ENCODE measurements at places on chromosomes 2 and 18. TPM values are rescaled to one million over a fixed set of nuclear protein-coding genes. Genes with fewer than 3 reads are reported as not detected.

GRCh38 chr2:173588931-173589369, 234.3 kb downstream of the CDCA7 start:
- DNase-seq, result no peak

- DNase-seq, result no peak
Observed at GRCh38 chr2:105772362-105772761, 27.6 kb downstream of the NCK2 start.

GULP1 gene
- total RNA-seq, result 58.5 TPM

RTKN gene
- total RNA-seq, result 88.9 TPM

DNA sequence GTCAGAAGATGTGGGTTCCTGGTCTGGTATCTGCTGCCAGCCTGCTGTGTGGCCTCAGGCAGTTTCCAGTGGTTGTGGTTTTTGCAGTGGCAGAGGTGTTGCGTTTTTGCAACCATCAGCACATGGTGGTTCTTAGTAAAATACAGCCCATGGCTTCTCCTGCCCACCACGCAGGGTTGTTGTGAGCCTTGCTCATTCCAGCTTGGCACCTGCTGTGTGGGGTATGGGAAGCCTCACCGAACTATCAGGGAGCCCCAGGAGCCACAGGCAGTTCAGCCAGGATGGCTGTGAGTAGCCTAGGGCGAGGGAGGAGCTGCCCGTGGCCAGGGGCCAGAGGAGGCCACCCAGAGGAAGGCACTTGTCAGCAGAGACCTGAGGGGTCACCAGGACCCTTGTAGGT, 9.8 kb downstream of the ARID5A start:
- DNase-seq, result no peak

DNA sequence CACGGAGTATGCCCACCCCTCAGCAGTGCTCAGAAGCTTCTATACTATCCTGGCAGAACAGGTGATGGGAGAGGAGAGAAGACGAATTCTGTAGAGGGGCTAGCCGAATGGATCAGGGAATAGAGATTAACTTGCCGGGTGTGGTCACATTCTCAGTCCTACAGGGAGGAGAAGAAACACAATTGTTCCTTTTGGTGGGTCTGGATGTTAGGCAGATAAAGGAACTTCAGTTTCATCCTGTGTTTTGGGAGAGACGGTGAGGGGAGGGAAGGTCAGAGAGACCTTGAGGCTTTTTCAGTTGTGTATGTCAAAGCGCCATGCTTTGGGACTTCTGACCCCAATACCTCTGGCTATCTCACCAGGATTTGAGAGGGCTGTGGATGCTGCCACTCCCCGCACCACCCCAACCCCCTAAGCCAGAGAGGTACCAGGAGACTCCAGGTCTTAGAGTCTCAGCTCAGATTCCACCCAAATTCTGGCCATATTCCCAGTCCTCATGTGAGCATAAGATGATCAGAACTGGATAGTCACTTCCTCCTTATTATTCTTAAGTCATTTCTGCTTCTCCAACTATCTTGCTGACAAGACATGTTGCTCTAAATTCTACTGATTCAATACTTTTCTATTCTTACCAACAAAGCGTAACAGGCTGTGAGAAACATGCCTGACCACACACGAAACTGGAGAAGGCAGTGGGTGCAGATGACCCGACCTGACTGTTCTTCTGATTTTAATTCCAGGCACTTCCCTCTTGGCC, 2.3 kb upstream of the TMEM37 start:
- no peak for DNase-seq

- no peak for DNase-seq
Observed at GRCh38 chr2:64493788-64494187, 30.3 kb upstream of the AFTPH start.

DNA sequence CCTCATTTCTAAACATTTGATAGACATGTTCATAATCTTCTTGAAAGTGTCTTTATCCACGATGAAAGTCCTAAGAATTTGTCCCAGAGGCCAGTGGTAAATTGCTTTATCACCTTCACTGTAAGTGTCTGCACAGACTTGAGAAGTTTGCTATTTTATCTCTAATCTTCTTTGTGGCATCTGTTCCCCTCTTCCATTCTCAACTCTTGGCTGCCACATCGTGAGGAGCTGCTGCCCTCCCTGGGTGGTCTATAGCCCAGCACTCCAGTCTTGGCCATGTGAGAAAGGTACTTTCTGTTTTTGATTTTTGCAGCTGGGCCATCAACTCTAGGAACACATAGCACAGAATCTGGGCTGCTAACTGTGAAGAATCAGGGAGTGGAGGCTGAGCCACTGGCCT, 45.5 kb downstream of the SLC14A2 start:
- DNase-seq, result no peak

CFAP65 gene
- not detected for total RNA-seq

DNA sequence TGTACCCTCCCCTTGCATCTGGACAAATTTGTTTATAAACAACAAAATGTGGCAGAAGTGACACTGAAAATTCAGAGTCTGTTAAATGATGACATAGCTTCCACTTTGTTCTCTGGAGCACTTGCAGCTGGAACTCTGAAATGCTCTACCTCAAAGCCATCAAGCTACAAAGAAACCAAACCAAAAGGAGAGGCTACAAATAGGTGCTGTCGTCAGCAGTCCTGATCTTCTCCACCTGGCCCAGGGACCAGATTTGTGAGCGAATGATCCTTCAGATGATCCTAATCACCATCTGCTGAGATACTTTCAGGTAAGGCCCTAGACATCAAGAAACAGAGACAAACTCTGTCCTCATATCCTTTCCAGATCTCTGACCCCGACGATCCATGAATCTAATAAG, 27.9 kb upstream of the PAIP2B start:
- no peak for DNase-seq

DNA sequence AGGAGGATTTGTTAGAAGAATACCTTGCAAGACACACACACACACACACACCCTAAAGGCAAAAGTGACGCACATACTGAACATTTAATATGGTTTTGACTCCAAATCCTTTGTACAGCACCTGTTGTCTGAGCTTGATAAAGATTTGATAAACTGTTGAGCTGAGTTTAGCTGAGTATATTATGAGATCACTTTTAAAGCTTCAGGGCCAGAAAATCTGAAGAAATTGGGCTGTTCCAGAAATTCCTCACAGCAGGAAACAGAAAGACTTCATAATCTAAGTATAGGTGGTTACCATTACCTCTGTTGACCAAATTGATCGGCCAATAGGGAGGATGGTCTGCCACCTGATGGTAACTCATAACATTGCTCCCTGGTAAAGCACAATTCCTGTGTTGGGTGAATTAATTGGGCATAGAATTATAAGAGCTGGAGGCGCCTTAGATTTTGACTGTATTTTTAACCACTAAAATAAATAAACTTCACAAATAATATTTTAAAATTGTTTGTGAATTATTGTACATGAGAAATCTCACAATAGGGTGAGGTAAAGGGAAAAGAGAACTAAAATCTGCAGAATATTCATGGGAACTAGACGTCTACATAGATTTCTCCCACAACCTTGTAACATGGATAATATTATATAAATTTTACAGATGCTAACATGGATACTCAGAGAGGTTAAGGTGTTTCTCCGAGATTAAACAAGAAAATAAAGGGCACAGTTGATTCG, 21.8 kb upstream of the RPIA start:
- DNase-seq, result no peak

CDH2 gene
- total RNA-seq, result 45.0 TPM

Measured in mesothelial cell of epicardium (in vitro differentiated cells).